ENCODE measurements at places on chromosomes 11 and 22. TPM values are rescaled to one million over a fixed set of nuclear protein-coding genes. Genes with fewer than 3 reads are reported as not detected.

DNA sequence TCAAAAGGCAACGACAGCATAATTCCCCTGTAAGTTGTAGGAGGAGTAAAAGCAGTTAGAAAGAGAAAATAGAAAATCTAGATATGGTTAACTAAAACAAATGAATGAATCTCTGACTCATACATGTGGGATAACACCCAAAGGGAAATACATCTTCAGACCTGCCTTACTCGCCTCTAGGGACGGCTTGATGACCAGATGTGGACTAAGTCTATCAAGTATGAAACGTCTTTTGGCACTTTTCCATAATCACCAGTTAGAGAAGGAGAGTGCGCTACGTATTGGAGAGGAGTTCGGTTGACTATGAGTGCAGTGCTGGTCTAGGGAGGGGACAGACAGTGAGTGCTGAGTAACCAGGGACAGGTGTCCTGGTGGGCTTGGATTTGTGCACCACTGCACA is 459.9 kb downstream of the OPCML start:
- no peak for DNase-seq

DNA sequence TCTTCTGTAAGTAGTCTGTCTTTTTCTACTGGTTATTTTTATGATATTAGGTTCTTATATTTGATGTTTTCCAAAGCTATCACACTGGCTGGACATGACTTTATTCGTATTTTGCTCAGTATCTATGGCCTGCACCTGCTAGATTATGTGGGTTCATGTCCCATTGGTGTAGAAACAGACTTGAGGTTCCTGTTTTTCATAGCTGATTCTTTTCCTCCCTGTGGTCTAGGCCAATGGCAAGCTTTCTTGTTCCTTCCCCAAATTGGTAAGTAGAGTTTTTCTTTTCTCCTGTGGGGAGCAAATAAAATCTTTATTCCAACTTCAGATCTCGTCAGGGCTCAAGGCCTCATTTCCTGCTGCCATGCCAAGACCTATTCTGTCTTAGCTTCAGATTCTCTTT is 30.2 kb upstream of the SWAP70 start:
- DNase-seq, result no peak

- DNase-seq, result no peak
Observed at GRCh38 chr11:130070846-130071200, 1.1 kb downstream of the APLP2 start.

GRCh38 chr11:120063686-120064340 is 74.1 kb downstream of the TRIM29 start:
- DNase-seq, result no peak

GRCh38 chr11:11505190-11505589 is 116.6 kb downstream of the GALNT18 start:
- DNase-seq, result no peak

SAA4 gene
- not detected for total RNA-seq

DNA sequence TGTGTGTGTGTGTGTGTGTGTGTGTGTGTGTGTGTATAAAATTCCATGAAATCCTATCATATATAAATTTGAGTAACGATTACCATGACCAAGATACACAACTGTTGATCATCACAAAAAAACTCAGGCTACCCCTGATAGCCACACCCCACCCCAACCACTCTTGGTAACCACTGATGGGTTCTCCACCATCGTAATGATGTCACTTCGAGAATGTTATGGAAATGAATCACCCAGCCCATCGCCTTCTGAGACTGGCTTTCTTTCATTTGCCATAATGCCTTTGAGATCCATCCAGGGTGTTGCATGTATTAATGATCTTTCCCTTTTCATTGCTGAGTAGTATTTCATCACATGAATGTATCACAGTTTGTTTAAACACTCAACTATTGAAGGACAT is 496.0 kb downstream of the MIAT start:
- no peak for DNase-seq

GRCh38 chr11:118027694-118028093 is 41.5 kb downstream of the IL10RA start:
- DNase-seq, result no peak

CASP5 gene
- total RNA-seq, result not detected
